Stimulated activated CD4-positive, alpha-beta T cell treated with anti-CD3 and anti-CD28 coated beads, Interleukin-2, amount 100 ng/mL, for 24 hours (primary cell): ENCODE measurements at places on chromosomes 12 and 14.

- no peak for DNase-seq
Observed at GRCh38 chr14:62347562-62348011, 585.4 kb downstream of the SNAPC1 start.

- no peak for DNase-seq
Observed at GRCh38 chr14:54760866-54761575, 141.6 kb downstream of the GCH1 start.

DNA sequence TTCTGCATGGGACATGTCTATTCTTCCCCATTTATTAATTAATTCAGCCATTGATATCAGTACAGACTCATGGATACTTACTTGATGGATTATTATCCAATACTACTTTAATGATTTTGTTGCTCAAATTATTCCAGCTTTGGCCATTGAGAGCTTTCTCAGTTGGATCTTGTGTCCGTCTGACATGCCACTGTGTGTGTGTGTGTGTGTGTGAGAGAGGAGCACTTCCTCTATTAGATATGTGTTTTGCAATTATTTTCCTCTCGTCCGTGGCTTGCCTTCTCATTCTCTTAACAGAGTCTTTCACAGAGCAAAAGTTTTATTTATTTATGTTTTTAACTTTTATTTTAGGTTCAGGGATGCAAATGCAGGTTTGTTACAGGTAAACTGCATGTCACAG lies 194.2 kb downstream of the ADGRD1 start:
- DNase-seq, result no peak

GRCh38 chr14:102096569-102097188 lies 9.8 kb upstream of the HSP90AA1 start:
- peak; percentile 80 for DNase-seq

- DNase-seq, result peak; percentile 47
Observed at GRCh38 chr12:52307836-52308805, 13.1 kb downstream of the KRT83 start.

GRCh38 chr12:125436686-125437085 lies 371.5 kb downstream of the AACS start:
- no peak for DNase-seq

- DNase-seq, result no peak
Observed at GRCh38 chr14:81231540-81231939, 10.8 kb upstream of the GTF2A1 start.

- DNase-seq, result no peak
Observed at GRCh38 chr12:64019654-64020053, 175.2 kb downstream of the SRGAP1 start.

- no peak for DNase-seq
Observed at GRCh38 chr12:28107679-28108078, 82.6 kb upstream of the CCDC91 start.

- DNase-seq, result no peak
Observed at GRCh38 chr14:91647856-91648255, 84.0 kb downstream of the CATSPERB start.
